ENCODE measurements at places on chromosomes 2 and 18.
A peak's percentile ranks its signal among the peaks of the same experiment; 100 is the strongest.

DNA sequence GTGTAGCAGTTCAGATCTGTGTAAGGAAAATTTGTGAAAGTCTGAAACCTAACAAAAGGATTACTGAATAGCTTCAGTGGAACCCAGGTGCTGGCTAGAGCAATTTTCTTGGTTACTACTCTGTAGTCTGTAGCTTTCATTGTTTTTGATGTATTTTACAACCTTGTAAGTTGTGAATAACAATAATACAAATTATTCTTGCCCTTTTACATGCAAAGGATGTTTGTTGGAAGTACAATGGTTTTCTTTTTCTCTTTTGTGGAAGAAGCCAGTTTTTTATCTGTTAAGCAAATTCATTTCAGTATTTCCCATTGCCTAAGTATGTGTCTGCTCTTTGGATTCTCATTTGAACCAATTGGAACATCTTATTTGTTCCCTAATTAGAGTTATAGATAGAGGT is 10.2 kb downstream of the LCLAT1 start:
- DNase-seq: no peak

GRCh38 chr18:69408522-69408921 is 7.8 kb downstream of the DOK6 start:
- DNase-seq: no peak

DNA sequence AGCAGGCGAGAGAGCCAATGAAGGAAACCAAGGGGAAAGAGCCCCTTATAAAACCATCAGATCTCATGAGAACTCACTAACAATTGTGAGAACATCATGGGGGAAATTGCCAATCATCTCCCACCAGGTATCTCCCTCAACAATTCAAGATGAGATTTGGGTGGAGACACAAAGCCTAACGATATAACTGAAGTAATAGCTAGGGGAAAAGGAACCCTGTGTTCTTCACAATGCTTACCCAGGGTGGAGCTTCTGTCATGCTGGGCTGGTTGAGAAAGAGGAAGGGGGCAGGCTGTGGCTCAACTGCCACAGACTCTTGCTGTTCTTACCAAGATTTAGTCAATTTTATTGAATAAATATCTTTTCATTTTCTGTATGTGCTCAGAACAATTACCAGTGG is 392.1 kb upstream of the HS6ST1 start:
- DNase-seq: no peak

- no peak for DNase-seq
Observed at GRCh38 chr2:232908695-232909094, 38.6 kb downstream of the SNORC start.

DNA sequence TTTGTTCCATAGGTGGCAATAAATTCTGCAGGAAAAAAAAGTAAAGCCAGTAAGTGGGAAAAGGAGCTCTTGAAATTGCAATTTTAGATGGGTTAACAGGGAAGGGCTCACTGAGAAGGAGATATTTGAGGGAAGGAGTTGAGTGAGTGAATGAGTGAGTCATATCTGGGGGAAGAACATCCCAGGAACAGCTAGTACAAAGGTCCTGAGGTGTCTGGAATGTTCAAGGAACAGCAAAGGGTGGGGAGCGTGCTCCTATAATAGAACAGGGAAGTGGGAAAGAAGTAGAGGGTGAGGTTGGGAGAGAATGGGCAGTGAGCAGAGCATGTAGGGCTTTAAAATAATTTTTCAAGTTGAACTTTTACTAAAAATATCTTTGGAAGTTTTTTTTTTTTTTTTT is 68.0 kb upstream of the PSME4 start:
- DNase-seq: no peak

GRCh38 chr2:170930131-170930990 is 1.3 kb downstream of the GORASP2 start:
- DNase-seq: peak; percentile 34

- DNase-seq: no peak
Observed at GRCh38 chr2:57740891-57741290, 305.7 kb upstream of the VRK2 start.

- no peak for DNase-seq
Observed at GRCh38 chr2:21715887-21716286, 592.1 kb downstream of the TDRD15 start.

GRCh38 chr2:56705713-56706112 is 521.9 kb downstream of the CCDC85A start:
- DNase-seq: no peak

- DNase-seq: no peak
Observed at GRCh38 chr2:109062859-109063700, 65.9 kb upstream of the SH3RF3 start.

DNA sequence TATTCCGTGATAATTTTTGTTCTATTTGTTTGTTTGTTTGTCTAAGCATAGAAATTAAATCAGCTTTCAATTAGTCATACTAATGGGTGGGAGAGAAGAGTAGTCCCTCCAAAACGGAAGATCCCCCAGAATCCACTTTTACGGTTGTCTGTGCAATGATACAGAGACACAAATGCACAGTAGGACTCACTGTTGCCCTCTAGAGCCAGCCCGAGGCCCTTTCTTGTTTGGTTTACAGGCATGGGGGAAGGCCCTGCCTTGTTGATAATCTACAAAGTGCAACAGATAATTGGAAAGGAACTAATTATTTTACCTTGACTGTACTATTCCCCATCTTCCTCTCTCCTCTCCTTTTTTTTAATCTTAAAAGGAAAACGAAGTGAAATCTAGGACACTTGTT is 121.1 kb downstream of the ACOXL start:
- no peak for DNase-seq

DNA sequence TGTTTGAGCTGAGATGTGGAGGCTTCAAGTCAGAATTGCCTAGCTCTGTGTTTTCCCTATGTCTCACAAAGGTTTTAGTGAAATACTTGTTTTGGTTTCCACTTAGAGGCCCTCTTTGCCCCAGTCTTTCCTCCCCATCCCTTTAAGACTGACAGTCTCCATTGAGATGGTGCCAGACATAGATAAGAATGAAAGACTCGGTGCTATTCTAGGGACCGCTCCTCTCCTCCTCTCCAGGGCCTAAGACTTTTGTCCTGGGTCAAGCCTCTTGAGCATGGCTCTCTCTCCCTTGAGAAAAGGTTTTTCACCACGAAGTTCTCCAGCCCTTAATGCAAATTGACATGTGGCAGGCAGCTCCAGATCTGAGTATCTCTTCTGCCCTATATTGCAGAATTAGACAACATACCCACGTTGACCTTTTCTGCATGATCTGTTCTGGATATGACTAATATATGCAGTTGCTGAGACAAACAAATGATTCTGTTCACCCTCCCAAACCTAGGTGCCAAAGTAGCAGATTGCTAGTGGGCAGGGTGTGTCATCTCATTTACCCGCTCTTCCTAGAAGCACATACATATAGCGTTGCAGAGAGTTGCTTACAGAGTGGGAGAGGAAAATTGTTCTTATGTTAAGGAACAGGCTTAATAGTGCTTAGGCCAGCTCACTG is 47.5 kb upstream of the ACSL3 start:
- DNase-seq: no peak

DNA sequence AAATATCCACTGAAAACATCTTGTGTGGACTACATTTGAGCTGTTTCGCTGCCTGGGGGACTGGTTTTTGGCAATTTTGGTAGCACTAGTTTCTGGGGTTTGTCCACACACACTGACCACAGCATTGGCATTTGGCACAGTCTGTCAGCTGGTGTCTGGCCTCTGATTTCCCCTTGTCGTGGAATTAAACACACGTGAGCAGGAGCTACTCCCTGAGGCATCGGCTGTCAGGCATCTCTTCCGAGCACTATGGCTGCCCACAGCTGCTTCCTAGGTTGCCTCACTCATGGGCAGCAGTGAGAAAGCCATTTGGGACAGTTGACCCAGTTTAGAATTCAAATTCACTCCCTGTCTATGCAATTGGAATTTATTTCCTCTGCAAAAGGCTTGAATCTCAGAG is 46.8 kb upstream of the FZD5 start:
- no peak for DNase-seq

GRCh38 chr2:163253621-163254285 is 415.2 kb upstream of the KCNH7 start:
- DNase-seq: no peak

GRCh38 chr2:44479127-44479887 is 117.6 kb downstream of the CAMKMT start:
- DNase-seq: peak; percentile 81

DNA sequence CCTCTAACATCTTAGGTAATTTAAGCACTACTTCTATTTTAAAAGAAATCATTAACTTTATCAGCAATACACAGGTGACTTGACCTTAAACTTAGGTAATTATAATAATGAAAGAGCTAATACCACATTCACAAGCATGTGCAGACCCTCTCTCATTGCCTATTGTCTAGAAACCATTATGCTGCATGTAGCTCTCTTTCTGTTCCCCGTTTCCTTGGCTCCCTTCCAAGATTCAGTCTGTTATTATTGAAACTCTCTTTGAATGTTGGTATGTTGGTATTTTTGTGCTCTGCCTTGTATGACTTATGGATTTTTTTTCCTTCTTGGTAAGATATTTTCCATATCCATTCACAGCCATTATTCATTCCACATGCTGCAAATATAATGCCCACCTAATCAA is 201.2 kb downstream of the CDCA7 start:
- DNase-seq: peak; percentile 39

GRCh38 chr2:23617811-23618215 is 232.8 kb downstream of the KLHL29 start:
- no peak for DNase-seq

GRCh38 chr2:218290316-218291261 is 1.7 kb downstream of the TMBIM1 start:
- DNase-seq: no peak

Measured in putamen (tissue), 1 donor.